ENCODE measurements at places on chromosomes 6 and 20. TPM values are rescaled to one million over a fixed set of nuclear protein-coding genes. Genes with fewer than 3 reads are reported as not detected.

The RIPPLY2 gene
- total RNA-seq = not detected

The TSPO2 gene
- total RNA-seq = not detected

The ERVFRD-1 gene
- total RNA-seq = not detected

The GRM1 gene
- 0.07 TPM for total RNA-seq

The PLCB1 gene
- total RNA-seq = 17.7 TPM

The PPT2 gene
- 78.8 TPM for total RNA-seq

The OPRL1 gene
- 2.4 TPM for total RNA-seq
